ENCODE measurements at places on chromosomes 4 and X.

DNA sequence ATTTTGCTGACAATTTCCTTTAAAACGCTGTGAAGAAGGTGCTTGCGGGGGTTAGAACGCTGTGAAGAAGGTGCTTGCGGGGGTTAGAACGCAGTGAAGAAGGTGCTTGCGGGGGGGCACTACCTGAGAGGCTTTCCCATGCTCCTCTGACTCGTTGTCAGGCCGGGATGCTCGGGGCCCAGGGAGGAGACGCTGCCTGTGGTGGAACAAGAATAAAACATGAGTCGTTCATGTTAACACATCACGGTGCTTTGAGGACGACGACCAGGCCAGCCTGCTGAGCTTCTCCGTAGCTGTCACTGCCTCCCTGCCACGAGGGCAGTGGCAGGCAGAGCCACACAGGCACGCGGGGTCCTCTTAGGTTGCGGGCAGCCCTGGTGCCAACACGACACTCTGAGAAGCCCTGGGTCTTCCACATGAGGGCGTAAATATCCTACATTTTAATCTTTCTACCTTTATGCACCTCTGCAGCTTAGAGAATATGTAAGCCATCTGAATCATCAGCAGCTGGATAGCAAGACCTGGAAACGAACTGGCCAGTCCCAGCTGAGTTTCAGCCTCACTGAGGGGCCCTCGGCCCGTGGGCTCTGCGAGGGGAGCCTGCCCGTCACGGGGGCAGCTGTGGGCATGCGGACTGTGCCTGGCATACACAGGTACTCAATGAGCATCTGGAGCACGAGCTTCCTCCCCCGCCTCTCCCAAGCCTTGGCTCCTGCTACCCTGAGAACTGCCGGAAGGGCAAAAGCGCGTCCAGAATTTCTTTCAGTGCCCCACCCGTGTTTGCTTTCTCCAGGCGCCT lies 47.0 kb downstream of the FGFRL1 start:
- no peaks in the 10 kb centered on the region for H3K36me3 ChIP-seq
- H3K4me3 ChIP-seq, result no peak overlapping the region
- peaks cover 12% of the 10 kb centered on the region for H3K27me3 ChIP-seq
- peaks cover 19% of the 10 kb centered on the region for H3K4me1 ChIP-seq

- H3K4me3 ChIP-seq, result no peak overlapping the region
- no peak overlapping the region for H3K27ac ChIP-seq
- H3K27me3 ChIP-seq, result no peaks in the 10 kb centered on the region
Measured at GRCh38 chrX:146754268-146754667, 55.3 kb upstream of the CXorf51B start.

DNA sequence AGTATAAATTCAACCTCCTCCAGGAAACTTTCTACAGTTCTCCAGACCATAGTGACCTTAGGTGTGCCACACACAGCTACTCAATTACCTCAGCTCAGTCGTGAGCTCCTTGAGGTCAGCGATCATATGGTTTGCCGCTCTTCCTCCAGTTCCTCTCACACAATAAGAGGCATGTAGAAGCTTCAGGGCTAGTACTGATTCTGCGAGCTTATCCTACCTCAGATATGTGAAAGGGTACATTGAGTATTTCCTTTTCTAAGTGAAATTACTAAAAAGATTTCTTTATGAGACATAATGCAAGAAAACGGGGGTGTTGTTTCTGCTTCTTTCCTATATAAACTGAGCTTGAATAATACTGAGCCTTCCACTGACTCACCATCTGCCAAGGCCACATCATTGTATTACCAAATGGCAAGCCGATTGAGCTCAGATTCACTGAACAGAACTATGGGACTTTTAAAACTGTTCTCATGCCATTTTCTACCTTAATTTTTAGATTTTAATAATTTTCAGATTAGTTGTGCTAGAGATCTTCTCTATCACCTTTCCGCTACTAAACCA lies 183.1 kb downstream of the HS6ST2 start:
- H3K27ac ChIP-seq, result peak overlapping the region; percentile 1
- H3K36me3 ChIP-seq, result no peaks in the 10 kb centered on the region
- no peaks in the 10 kb centered on the region for H3K27me3 ChIP-seq
- DNase-seq, result peak; percentile 8
- peaks cover 15% of the 10 kb centered on the region for H3K4me1 ChIP-seq
- H3K4me3 ChIP-seq, result no peak overlapping the region

DNA sequence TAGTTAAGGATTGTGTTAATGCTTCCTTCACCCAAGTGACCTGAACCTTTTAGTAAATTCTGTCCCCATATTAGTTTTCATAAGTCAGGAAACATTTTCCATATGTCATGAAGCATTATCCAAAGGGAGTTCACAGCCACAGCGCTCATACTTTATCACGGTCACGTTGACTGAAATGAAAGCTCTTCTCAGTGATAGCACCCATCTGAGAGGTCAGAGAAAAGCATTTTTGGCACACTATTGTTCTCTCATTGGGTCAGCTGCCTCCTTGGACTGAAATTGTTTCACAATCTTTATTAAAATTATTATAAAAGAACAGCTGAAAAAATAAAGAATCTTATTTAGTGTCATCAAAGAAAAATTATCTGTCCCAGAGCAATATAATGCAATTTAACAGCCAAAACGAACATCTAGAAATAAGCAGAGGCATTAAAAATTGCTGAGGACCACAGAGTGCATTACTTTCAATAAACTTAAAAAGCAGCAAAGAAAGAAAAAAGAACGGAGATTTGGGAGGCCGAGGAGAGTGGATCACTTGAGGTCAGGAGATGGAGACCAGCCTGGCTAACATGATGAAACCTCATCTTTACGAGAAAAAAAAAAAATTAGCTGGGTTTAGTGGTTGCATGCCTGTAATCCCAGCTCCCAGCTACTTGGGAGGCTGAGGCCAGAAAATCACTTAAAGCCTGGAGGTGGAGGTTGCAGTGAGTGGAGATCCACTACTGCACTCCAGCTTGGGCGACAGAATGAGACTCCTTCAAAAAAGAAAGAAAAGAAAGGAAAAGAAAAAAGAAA lies 680.8 kb upstream of the FAM241A start:
- no peaks in the 10 kb centered on the region for H3K27me3 ChIP-seq
- H3K27ac ChIP-seq, result no peak overlapping the region
- no peak for DNase-seq
- no peaks in the 10 kb centered on the region for H3K36me3 ChIP-seq
